HepG2 (cell line): ENCODE measurements at places on chromosomes 3 and 15.

GRCh38 chr3:135987661-135988060, 22.1 kb downstream of the PPP2R3A start:
- DNase-seq, result no peak

DNA sequence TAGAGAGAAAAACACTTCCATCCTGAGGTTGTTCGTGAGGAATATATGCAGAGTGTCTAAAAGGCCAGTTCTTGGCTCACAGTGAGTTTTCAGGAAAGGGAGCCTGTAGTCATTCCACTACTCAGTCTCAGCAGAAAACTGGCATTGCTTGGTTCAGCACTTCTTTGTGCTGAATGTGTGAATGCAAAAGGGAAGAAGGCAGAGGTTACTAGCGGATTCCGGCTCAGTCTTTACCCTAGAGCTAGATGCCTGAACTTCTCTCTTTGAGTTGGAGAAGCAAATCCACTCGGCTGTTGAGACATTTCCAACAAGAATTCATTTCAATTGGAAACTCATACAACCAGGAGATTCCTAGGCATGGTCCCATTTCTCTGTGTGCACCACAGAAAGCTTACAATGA, 23.1 kb upstream of the FRMD4B start:
- DNase-seq, result no peak

GRCh38 chr3:53805463-53806159, 40.6 kb downstream of the CHDH start:
- DNase-seq, result no peak

- no peak for DNase-seq
Measured at GRCh38 chr3:16869261-16870005, 15.3 kb upstream of the PLCL2 start.

DNA sequence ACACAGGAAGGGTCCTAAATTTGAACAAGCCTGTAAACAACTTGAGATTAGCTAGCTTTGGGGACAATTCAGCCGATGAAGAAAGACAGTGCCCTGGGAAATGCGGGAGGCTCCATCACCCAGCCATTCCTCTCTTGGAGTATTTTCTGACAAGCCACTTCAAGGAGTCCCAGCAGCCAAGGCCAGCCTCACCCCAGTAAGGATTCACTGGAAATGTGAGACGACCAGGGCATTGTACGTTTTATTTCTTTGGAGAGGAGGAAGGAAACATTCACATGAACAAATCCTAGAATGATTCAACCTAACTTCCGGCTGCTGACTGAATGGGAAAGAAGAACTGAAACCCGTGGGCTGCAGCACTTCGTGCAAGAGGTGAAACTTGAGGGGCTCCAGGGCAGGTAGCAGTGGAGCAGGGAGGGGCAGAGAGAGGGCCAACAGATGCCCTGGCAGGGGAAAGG, 116.4 kb upstream of the ARHGEF3 start:
- DNase-seq, result no peak

DNA sequence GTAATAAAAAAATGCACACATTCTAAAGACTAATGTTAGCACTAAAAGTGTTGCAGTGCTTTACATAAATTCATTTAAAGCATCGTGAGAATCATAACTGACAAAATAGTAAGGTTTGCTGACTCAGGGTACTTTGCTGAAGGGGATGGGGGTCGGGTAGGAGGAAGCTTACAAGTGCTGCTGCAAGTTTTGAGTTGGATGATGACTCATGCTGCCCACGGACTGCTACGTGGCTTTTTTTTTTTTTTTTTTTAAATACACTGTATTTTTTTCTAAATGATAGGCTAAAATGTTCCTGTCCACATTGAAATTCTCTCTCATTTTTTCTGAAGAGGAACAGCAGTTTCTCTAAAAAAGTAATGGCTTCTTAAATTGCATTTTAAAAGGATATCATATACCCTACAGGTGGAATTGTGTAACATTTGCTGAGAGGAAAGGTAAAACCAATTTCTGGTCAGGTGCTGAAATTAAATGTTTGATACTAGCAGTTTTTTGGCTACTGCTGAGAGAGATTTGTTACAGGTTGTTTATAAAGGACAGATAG, 2.2 kb downstream of the MAPK6 start:
- DNase-seq, result peak; percentile 74

DNA sequence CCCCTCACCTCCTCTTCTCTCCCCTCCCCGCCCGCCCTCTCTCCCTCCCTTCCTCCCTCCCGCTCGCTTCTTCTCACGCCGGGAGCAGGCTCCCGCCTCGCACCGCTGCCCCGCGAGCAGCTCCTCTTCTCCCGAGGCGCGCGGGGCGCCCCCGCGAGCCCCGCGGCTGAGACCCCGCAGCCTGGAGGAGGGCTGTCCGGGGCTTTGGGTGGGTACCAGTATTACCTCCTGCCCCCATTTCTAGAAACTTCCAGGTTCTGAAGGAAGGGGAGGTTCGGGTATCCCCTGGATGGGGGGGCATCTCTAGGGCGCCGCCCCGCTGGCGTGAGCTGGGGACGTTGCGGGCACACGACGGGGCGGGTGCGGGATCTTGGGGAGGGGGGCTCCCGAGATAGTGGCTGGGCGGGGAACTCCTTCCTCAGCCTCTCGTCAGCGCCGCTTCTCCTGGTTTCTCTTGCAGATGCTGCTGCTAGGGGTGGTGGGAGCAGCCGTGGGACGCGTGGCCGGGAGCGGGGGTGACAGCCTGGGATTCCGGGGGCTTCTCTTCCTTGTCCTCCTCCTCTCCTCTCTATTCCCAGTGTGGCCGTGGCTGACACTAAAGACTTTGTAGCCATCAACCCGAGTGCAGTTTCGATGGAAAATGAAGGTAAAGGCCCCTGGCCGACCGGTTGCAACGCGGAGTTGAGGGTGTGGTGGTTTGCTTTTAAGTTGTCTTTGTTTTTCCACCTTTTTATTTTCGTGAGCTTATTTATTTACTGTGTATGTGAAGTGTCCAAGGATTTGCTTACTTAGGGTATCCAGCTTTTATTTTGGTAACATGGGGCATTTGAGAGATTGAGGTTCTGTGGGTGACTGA, 474 bp downstream of the ATP2C1 start:
- DNase-seq, result peak; percentile 2

- DNase-seq, result no peak
Measured at GRCh38 chr15:65631503-65631902, 9.8 kb downstream of the SLC24A1 start.

- DNase-seq, result no peak
Measured at GRCh38 chr15:45867281-45867680, 232.5 kb downstream of the SQOR start.

- DNase-seq, result no peak
Measured at GRCh38 chr3:158314426-158315357, 204.8 kb downstream of the RSRC1 start.

DNA sequence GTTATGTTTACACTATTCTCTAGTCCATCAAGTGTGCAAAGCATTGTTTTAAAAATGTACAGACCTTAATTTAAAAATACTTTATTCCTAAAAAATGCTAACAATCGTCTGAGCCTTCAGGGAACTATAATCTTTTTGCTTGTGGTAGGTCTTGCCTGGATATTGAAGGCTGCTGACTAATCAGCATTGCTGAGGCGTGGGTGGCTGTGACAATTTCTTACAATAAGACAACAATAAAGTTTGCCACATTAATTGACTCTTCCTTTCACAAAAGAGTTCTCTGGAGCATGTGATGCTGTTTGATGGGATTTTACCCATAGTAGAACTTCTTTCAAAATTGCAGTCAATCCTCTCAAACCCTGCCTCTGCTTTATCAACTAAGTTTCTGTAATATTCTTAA, 384.0 kb upstream of the TGFBR2 start:
- DNase-seq, result no peak

DNA sequence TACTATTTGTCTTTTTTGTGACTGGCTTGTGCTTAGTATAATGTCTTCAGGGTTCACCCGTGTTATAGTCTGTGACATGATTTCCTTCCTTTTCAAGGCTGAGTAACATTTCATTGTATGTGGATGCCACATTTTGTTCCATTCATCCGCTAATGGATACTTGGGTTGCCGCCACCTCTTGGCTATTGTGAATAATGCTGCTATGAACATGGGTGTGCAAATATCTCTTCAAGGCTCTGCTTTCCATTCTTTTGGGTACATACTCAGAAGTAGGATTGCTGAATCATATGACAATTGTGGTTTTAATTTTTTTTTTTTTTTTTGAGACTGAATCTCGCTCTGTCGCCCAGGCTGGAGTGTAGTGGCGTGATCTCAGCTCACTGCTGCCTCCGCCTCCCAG, 15.4 kb downstream of the CRTC3 start:
- DNase-seq, result no peak

GRCh38 chr3:13483988-13484695, 4.0 kb downstream of the HDAC11 start:
- DNase-seq, result no peak

DNA sequence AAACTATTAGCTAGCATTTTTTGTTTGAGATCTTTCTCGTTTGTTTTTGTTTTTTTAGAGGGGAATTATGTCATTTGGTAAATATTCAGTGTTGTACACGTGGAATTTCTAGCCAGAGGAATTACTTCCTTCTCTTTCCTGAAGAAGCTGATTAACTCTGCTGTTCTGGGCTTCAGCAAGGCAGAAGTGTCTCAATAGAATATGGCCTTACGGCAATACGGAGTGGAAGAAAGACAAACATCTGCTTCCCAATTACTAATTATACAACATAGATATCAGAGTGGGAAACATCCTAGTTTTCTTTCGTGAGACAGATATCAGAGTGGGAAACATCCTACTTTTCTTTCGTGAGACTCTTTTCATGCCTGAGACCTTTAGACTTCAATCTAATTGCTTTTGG, 11.9 kb downstream of the P3H2 start:
- no peak for DNase-seq

- DNase-seq, result no peak
Measured at GRCh38 chr15:77991029-77991406, 86.5 kb downstream of the TBC1D2B start.

- no peak for DNase-seq
Measured at GRCh38 chr3:65713016-65713415, 325.7 kb downstream of the MAGI1 start.

GRCh38 chr3:70064194-70064779, 64.8 kb downstream of the SAMMSON start:
- peak; percentile 27 for DNase-seq

DNA sequence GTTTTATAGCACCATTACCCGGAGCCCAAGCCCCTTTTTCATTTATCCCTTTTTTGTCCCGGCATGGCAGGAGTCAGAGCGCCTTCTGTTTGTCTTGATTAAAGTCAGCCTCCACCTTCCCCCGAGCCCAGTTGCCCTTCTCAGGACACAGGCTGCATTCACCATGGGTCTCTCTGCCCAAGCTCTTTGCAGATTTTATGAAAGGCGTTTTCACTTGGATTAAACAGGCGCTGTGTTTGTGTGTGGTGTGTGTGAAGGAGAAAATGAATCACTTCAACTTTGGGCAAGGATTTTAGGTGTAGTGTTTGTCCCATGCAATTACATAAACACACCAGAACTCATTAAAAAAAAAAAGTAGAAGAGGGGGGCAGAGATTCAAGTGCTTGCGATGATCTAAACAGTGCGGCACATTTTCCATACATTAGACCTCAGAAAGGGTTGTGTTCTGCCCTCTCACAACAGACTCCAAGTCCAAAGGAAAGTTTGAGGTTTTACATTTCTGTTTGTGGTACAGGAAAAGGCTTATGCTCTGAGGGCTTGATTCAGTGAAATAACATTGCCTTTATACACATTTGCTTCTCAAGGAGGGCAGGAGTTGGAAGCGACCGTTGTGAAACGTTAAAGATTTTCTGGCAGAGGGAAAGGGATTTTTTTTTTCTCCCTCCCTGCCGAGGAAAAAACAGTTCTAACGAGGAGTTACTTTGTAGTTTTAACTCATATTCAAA, 14.5 kb upstream of the IL16 start:
- no peak for DNase-seq

GRCh38 chr15:62591842-62592838, 427.1 kb upstream of the C2CD4B start:
- peak; percentile 13 for DNase-seq
